HTR-8/SVneo (cell line): ENCODE measurements at places on chromosomes 4 and X.

- no peak for DNase-seq
These were observed 91.3 kb downstream of the NHSL2 start for GRCh38 chrX:72001906-72002305.

DNA sequence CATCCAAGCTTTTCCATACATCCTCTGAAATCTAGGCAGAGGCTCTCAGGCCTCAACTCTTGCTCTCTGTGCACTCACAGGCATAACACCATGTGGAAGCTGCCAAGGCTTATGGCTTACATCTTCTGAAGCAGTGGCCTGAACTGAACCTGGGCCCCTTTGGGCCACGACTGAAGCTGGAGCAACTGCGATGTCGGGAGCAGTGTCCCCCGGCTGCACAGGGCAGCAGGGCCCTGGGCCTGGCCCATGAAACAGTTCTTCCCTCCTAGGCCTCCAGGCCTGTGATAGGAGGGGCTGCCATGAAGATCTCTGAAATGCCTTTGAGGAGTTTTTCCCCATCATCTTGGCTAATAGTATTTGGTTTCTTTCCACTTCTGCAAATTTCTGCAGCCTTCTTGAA lies 39.2 kb downstream of the PRRG1 start:
- DNase-seq = no peak

DNA sequence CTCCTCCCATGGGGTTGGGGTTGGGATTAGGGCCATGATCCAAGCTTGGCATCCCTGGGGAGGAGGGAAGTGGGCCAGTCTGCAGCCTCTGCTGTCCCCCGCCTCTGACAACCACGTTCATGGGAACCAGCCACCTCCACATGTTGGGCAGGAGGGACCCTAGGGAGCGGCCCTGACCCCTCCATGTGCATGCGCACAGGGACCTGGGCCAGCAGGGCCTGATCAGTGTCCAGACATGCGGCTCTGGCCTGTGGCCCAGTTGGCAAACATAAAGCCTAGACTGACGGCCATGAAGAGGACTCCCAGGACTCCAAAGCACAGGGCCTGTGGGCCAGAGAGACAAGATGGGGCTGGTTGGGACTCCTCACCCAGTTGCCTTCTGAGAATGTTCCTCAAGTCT lies 11.3 kb downstream of the SLC38A5 start:
- no peak for DNase-seq

DNA sequence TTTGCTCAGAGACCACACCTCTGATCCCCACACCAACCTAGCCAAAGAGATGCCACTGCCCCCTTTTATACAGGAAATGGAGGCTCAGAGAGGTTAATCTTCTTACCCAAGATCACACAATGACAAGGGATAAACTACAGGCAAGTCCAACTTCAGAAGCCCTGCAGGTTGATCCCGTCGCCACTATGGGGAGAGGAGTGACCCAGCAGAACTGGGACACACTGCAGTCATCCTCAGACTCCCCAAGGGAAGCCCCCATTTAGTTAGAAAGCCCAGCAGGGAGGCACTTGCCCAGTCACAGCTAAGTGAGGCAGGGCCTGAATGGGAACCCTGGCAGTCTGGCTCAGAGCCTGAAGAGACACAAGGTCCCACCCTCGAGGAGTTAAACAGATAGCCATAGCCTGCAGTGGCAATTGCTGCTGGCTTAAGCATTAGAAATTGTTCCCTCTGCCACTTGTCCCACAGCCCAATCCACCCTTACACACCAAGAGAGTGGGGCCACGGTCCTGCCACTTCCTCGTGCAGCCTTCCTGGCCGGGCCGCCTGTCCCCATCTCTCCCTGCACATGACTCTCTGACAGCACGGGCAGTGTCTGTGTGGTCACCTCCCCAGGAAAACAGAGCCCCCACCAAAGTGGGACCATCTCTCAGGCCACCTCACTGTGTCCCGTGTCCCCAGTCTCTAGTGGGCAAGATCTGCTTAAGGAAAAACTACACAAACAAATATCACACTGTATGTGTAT lies 2.7 kb downstream of the JAKMIP1 start:
- DNase-seq = no peak

- no peak for DNase-seq
These were observed 281.8 kb upstream of the TEX13A start for GRCh38 chrX:105502336-105502735.

- no peak for DNase-seq
These were observed 33.3 kb downstream of the CLDN22 start for GRCh38 chr4:183286590-183287308.

DNA sequence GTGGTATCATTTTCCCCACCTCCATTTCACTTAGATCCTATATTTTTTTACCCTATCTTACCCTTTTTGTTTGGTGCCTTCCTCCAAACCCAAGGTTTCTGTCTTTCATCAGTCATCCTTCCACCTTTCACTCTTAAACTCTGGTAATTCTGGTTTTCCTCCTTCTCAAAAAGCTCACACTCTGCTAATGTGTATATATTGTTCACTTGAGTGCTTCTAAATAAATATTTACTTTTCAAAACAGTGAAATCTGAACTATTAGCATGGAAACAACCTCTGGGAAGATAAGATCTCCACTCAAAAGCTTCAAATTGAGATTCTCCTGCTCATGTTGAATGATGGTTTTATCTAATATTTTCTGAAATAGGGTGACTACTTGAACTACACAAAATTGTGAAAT lies 21.5 kb downstream of the XIAP start:
- no peak for DNase-seq

DNA sequence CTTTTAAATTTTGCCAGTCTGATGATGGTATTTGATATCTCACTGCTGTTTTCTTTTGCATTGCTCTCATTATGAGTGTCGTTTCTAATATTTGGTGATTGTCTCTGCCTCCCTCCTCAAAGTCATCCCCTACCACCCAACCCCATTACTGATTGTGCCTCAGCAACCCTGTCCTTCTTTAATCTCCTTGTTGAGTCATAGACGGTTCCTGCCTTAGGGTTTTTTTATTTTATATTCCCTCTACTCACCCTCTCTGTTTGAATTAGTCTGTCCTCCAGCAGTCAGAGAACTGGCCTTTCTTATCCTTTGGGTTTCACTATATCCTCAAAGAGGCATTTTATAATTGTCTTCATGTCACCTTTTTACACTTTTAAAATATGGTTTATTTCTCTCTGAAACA lies 409.3 kb upstream of the CPEB2 start:
- no peak for DNase-seq

- no peak for DNase-seq
These were observed 1.2 kb upstream of the TAPT1 start for GRCh38 chr4:16227462-16227868.

DNA sequence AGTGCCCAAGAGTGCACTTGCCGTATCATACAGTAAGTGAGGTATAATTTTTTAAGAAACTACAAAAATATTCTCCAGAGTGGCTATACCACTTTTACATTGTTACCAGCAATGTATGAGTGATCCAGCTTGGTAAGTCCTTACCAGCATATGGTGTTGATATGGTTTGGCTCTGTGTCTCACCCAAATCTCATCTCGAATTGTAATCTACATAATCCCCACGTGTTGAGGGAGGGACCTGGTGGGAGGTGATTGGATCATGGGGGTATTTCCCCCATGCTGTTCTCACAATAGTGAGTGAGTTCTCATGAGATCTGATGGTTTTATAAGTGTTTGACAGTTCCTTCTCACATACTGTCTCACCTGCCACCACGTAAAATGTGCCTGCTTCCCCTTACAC lies 44.8 kb downstream of the RBMX start:
- DNase-seq = no peak

- no peak for DNase-seq
These were observed 138.0 kb downstream of the RPA4 start for GRCh38 chrX:97021680-97022079.

- no peak for DNase-seq
These were observed 8.1 kb downstream of the TCEAL3 start for GRCh38 chrX:103615781-103616371.

- no peak for DNase-seq
These were observed 269.2 kb downstream of the FSTL5 start for GRCh38 chr4:161894493-161895167.

GRCh38 chrX:107154787-107155620 lies 36.4 kb upstream of the RBM41 start:
- DNase-seq = peak; percentile 21

DNA sequence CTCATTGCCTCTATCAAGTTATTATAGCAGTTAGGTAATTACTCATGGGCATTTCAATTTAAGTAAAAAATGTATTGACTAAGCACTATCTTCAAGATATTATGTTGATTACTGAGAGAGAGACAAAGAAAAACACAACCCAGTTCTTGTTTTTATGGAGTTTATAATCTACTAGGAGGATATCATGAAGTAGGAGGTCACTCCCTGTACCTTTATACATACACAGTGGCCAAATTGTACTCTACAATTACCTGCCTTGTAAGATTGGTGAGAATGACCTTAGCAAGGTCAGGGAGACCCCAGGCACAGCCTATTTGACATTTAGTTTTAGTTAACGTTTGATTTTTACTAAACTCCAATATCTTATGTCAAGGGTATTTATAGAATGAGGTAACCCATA lies 5.5 kb downstream of the HPGD start:
- DNase-seq = no peak
